ENCODE measurements at places on chromosomes 2 and 18.

DNA sequence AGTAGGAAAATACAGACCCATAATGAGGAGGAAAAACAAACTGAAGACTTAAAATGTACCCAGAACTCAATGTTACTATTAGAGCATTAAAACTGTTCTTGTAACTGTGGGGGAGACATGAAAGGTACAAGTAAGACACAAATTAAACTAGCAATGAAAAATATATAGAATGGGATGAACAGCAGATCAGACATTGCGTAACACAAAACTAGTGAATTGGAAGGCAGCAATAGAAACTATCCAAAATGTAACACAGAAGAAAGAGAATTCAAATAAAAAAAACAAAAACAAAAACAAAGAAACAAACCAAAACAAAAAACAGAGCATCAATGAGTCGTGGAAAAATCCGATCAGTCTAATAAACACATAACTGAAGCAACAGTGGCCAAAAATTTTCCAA is 127.1 kb upstream of the CNGA3 start:
- no peak overlapping the region for H3K4me3 ChIP-seq
- H3K27ac ChIP-seq, result no peak overlapping the region
- DNase-seq, result no peak
- H3K36me3 ChIP-seq, result no peaks in the 10 kb centered on the region

GRCh38 chr18:47877892-47878291 is 52.6 kb downstream of the SMAD2 start:
- H3K4me3 ChIP-seq, result no peak overlapping the region
- no peaks in the 10 kb centered on the region for H3K36me3 ChIP-seq
- H3K27ac ChIP-seq, result no peak overlapping the region
- DNase-seq, result no peak
- no peaks in the 10 kb centered on the region for H3K4me1 ChIP-seq

- H3K36me3 ChIP-seq, result no peaks in the 10 kb centered on the region
- no peak overlapping the region for H3K27ac ChIP-seq
- H3K4me1 ChIP-seq, result no peaks in the 10 kb centered on the region
These were observed 124.2 kb downstream of the AGAP1 start for GRCh38 chr2:235618039-235618438.

- no peaks in the 10 kb centered on the region for H3K27me3 ChIP-seq
- no peak overlapping the region for H3K4me3 ChIP-seq
- DNase-seq, result no peak
- H3K36me3 ChIP-seq, result no peaks in the 10 kb centered on the region
- no peaks in the 10 kb centered on the region for H3K4me1 ChIP-seq
These were observed 44.1 kb upstream of the ORC2 start for GRCh38 chr2:201007584-201007998.

DNA sequence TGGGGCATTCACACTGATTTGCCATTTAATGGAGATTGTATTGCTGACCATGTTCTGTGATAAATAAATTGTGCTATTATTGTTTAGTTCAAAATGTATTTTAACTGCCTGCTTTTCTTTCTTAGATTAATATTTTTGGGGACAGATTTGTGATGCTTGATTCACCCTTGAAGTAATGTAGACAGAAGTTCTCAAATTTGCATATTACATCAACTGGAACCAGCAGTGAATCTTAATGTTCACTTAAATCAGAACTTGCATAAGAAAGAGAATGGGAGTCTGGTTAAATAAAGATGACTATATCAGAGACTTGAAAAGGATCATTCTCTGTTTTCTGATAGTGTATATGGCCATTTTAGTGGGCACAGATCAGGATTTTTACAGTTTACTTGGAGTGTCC is 1.8 kb downstream of the DNAJC10 start:
- no peak overlapping the region for H3K27ac ChIP-seq
- no peaks in the 10 kb centered on the region for H3K36me3 ChIP-seq
- H3K4me1 ChIP-seq, result peaks cover 8% of the 10 kb centered on the region
- DNase-seq, result no peak
- no peaks in the 10 kb centered on the region for H3K27me3 ChIP-seq
- no peak overlapping the region for H3K4me3 ChIP-seq

DNA sequence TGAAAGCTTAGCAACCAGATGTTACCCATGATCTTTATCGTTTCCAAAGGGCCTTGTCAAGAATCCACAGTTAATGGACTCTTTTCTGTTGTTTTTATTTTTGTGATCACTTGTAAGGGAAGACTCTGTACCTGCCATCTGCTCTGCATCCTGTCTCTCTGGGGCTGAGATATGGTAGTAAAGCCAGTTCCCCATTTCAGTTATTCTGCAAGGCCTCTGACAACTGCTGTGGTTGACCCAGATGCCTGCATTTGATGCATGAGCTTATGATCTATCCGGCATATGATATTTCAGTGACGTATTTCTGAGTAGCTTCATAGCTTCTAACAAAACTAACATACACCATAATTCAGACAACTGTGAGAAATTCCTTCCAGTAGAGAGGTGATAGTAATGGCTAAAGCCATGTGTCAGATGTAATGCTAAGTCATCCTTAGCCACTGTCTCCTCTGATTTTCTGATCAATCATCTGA is 105.1 kb downstream of the TPO start:
- no peak overlapping the region for H3K4me3 ChIP-seq
- H3K36me3 ChIP-seq, result no peaks in the 10 kb centered on the region
- no peaks in the 10 kb centered on the region for H3K27me3 ChIP-seq
- DNase-seq, result no peak
- H3K27ac ChIP-seq, result no peak overlapping the region

DNA sequence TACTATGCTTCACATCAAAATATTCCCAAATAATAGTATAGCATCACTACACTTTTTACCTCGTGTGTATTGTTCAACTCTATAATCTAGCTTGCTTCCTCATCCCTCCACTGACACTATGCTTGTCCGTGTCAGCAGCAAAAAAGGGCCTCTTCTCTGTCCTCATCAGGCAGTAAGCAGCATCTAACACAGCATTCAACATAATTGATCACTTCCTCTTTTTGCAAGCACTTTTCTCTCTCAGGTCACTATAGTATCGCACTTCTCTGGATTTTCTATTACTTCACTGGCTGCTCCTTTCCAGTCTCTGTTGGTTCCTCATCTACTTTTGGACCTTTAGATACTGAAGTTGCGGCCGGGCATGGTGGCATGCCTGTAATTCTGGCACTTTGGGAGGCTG is 64.9 kb upstream of the ZSWIM2 start:
- H3K27me3 ChIP-seq, result no peaks in the 10 kb centered on the region
- H3K4me1 ChIP-seq, result no peaks in the 10 kb centered on the region
- no peak for DNase-seq
- H3K27ac ChIP-seq, result no peak overlapping the region
- H3K4me3 ChIP-seq, result no peak overlapping the region
- H3K36me3 ChIP-seq, result no peaks in the 10 kb centered on the region

GRCh38 chr2:216951171-216951570 is 91.3 kb upstream of the TNP1 start:
- H3K27ac ChIP-seq, result no peak overlapping the region
- H3K4me1 ChIP-seq, result no peaks in the 10 kb centered on the region
- H3K4me3 ChIP-seq, result no peak overlapping the region
- DNase-seq, result no peak

DNA sequence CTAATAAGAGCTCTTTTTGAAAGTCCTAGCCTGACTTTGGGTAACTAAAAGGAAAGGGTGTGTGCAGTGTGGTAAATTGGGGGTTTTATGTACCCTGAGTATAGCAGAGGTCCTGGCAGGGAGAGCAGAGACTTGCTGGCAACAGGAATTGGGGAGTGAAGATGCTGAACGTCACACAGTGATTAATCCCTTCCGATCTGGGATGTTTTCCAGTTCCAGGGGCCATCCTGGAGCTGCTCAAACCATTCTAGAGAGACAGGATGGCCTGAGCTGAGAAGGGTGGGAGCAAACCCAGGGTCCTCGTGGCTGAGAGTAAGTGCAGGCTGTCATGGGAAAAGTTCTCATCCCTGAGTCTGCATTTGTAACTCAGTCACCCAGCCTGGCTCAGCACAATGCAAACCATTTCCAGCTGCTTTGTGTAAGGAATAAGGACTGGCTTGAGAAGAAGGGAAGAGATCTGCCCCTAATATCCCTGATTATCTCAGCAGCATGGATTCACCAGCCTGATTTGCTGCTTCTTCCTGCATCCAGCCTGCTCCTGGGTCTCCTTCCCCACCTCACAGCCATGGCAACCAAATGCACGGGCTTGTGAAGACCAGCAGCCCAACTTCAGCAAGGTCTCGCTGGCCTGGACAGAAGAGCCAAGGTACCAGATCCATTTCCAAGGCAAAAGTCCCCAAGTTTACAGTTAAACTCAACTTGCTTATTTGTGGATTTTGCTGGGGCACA is 47.1 kb upstream of the CELF4 start:
- H3K36me3 ChIP-seq, result no peaks in the 10 kb centered on the region
- no peak overlapping the region for H3K27ac ChIP-seq
- DNase-seq, result no peak
- H3K27me3 ChIP-seq, result peaks cover 3% of the 10 kb centered on the region
- H3K4me3 ChIP-seq, result no peak overlapping the region
- no peaks in the 10 kb centered on the region for H3K4me1 ChIP-seq

DNA sequence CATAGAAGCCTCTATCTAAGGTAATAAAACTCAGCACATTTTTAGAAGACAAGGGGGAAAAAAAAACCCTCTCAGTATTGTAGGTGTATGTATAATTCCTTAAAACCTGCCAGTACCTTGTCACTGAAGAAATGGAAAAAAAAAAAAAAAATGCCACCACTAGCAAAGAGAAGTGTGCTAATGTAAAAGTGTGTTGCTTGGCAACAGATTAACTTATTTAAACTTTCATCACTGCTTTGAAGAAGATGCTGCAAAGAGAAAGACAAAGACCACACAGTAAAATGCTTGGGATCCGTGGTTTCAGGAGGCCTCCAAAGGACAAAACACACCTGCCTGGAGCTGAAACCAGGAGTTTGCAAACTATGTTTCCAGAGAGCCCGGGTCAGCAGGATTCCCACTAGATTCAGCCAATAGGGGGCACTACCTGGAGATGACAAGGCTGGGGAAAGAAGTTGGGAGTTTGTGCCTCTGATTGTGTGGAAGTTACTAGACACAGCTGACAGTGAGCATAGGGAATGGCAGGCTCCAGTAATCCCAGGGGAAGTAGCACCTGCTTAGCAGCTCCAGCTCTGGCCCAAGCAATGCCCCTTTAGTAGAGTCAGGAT is 169.1 kb upstream of the TRIB2 start:
- DNase-seq, result no peak
- H3K36me3 ChIP-seq, result no peaks in the 10 kb centered on the region
- no peak overlapping the region for H3K4me3 ChIP-seq
- H3K27me3 ChIP-seq, result no peaks in the 10 kb centered on the region
- H3K27ac ChIP-seq, result no peak overlapping the region

GRCh38 chr2:119859528-119859927 is 99.8 kb downstream of the PTPN4 start:
- no peak overlapping the region for H3K27ac ChIP-seq
- no peaks in the 10 kb centered on the region for H3K36me3 ChIP-seq
- H3K27me3 ChIP-seq, result no peaks in the 10 kb centered on the region
- no peak for DNase-seq
- no peaks in the 10 kb centered on the region for H3K4me1 ChIP-seq

GRCh38 chr2:232877940-232878511 is 8.0 kb downstream of the SNORC start:
- H3K4me1 ChIP-seq, result no peaks in the 10 kb centered on the region
- no peaks in the 10 kb centered on the region for H3K36me3 ChIP-seq
- no peaks in the 10 kb centered on the region for H3K27me3 ChIP-seq
- peak; percentile 37 for DNase-seq

GRCh38 chr2:41853427-41854191 is 194.2 kb upstream of the PKDCC start:
- DNase-seq, result no peak
- no peaks in the 10 kb centered on the region for H3K36me3 ChIP-seq
- no peaks in the 10 kb centered on the region for H3K4me1 ChIP-seq
- no peaks in the 10 kb centered on the region for H3K27me3 ChIP-seq

DNA sequence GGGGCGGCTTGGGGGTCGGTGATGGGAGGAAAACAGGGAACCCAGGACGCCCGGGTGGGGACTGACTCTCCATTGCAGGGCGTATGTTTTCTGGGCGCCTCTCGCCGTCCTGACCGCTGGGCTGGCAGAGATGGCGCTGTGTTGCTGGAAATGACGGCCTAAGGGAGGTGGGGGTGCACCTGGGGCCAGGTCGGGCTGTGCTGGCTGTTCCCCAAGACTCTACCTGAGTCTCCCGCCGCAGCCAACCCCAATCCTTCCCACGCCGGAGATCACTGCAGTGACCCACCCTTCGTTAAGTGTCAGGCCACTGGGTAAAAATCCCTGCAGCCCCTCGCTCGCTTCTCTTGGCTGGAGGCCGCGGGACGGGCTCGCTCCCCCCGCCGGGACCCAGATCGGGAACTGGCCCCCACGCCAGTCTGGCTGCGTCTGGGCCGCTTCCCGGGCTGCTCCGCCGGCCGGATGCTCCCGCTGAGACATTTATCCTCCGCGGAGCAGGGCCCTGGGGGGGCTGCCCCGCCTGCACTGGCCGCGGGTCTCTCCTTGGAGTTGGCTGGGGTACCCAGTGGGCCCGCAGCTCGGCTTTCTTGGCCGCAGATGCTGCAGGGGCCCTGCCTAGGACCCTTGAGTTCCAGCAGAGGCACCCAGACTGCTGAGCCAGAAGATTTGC is 7.8 kb upstream of the ARMC9 start:
- peak; percentile 66 for DNase-seq
- H3K27me3 ChIP-seq, result no peaks in the 10 kb centered on the region
- no peaks in the 10 kb centered on the region for H3K36me3 ChIP-seq
- H3K4me1 ChIP-seq, result peaks cover 6% of the 10 kb centered on the region
- H3K27ac ChIP-seq, result peak overlapping the region; percentile 98
- H3K4me3 ChIP-seq, result peak overlapping the region; percentile 47

DNA sequence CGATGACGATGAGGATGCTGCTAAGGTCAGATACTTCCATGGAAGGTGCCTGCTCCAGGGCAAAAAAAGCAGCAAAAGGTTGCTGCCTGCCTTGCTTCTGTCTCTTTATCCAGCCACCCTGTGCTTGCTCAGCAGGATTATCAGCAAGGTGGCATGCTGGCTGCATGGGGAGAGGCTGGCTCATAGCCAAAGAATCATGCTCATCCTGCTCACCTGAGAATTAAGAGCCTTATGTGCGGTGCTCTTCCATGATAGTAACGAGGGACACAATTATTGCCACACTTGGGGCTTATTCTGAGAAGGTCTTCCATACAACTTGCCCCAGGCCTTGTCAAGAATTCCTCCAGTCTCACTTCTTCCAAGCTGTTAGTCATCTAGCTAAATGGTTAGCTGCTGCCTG is 60.4 kb upstream of the SEC11C start:
- H3K27ac ChIP-seq, result no peak overlapping the region
- no peak for DNase-seq
- H3K4me3 ChIP-seq, result no peak overlapping the region
- no peaks in the 10 kb centered on the region for H3K27me3 ChIP-seq
- H3K36me3 ChIP-seq, result no peaks in the 10 kb centered on the region
